AG08395 (cell line): ENCODE measurements at places on chromosomes 4 and X.

GRCh38 chrX:136827026-136827425 is 46.3 kb upstream of the ARHGEF6 start:
- DNase-seq = no peak

DNA sequence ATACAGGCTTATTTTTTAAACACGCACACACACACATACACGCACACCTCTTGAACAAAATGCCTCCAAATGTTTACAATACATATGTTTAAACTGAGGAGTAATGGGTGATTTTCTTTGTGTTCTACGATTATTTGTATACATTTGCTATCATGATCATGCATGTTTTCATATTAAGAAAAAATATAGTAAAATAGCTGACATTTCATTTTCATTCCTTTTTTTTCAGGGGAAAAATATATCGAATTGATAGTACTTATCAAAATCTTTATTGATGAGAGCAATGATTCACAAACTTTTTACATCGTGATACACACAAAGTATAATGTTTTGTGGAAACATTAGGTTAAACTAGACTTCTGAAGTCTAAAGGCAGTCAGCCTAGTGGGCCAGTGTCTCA is 618.9 kb downstream of the TECRL start:
- no peak for DNase-seq

DNA sequence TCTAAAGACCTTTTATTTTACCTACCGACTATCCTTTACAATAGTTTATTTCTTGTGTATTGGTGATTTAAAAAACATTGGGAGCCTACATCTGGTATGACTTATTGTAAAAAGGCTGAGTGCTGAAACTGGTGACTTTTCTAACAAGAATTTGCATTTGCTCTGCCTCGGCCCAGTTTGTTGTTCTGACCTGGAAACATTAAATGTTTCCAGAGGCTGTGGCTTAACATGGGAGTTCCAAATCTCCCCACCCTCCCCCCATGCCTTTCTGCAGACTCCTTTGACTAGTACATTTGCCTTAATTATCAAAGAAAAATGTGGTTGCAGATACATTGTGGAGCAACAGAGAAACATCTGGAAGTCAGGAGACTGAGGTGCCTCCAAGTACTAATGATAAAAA is 39.8 kb downstream of the SPCS3 start:
- DNase-seq = peak; percentile 88

GRCh38 chrX:140440876-140441275 is 64.0 kb downstream of the SOX3 start:
- no peak for DNase-seq

DNA sequence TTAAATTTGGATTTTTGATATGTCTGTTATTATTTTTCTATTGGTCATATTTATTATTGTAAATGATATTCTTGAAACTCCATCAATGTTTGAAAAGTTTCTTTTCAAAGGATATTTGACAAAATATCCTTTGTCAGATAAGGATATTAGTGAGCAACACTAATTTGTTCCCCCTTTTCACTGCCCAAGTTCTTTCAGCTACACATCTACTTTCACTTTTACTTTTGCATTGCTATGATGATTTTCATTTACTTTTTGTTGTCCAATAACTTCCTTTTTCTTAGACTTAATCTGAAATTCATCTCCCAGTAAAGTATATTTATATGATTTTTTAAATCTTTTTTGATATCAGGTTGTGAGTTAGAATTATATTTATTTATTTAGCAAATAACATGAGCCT is 542.3 kb upstream of the ADGRL3 start:
- no peak for DNase-seq

DNA sequence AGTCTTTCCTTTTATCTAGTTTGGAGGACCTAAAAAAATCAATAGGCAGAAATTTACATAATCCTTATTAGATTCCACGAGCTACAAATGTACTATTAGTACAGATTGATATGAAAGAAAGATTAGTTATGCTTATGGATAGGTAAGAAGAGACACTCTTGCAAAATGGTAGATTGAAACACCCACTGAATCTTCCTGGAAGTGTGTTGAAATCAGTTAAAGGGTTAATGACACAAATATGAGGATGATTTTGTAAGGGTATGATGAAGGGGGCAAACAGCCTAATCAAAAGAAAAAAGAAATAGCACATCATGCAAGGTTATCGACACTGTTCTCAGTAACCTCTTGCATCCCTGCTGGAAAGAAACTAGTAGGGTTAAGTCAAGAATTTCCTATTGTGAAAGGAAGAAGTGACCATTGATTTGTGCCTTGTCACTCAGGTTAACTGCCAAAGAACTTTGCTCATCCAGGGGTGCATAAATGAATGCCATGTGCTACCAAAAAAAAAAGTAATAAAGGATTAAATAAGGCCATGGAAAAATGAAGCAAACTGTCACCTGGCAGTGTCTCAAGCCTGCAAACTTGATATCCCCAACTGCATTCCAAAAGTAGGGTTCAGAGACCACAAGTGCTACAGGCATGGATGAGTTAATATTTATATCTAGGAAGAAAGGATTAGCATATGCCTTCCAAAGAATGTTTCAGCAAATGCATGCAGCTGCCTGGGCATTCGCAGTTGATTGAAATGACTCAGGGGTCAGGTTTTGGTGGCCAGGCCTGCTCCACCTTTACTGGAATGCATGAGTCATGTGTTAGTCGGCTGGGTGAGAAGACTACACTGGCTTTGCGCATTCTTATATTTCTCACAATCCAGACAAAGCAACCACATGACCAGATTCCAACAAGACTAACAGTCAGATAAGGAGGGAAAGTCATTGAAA is 78.3 kb upstream of the ATXN3L start:
- peak; percentile 96 for DNase-seq

DNA sequence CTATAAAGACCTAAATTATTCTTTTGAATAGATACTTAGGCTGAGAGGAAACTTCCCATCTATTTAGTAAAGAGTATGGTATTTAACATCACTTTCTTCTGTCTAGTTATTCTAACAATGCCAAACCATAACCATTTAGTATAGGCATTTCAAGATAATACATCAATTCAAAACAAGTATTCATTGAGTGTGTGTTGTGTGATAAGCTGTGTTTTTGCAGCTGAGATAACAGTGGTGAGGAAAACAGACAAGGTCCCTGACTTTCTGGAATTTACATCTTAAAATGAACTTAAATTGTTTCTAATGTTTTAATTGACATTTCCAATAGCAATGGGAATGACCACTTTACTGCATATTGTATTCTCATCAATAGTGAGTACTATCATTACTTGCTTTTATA is 22.4 kb upstream of the TSPAN5 start:
- no peak for DNase-seq

GRCh38 chr4:161581262-161582230 is 582.3 kb downstream of the FSTL5 start:
- peak; percentile 33 for DNase-seq

GRCh38 chr4:146398404-146398803 is 123.3 kb downstream of the SLC10A7 start:
- peak; percentile 22 for DNase-seq

DNA sequence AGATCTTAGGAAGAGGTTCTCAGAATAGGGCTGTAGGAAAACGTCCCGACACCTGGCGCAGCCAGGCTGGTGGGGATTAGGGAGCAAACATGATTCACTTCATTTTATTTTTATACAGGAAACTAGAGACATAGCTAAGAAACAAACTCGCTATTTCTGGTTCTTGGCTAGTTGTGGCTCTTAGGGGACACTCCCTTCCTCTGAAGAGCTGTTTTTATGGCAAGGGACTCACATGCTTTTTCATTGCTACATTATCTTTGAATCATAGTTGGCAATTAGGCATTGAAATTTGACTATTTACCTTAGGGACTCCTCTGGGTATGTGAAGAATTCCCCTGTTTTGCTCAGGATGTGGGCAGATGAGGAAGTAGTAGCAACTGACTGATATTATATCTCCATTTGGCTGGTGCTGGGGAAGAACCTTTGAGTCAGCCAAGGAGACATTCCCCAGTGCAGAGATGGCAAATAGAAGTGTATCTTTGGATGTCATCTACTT is 174.5 kb downstream of the SMIM20 start:
- peak; percentile 55 for DNase-seq

GRCh38 chr4:66704243-66704642 is 841.1 kb downstream of the CENPC start:
- DNase-seq = no peak

- no peak for DNase-seq
These were observed 404.6 kb upstream of the F9 start for GRCh38 chrX:139125916-139126315.

GRCh38 chr4:654871-655463 is 19.1 kb downstream of the ATP5ME start:
- no peak for DNase-seq

DNA sequence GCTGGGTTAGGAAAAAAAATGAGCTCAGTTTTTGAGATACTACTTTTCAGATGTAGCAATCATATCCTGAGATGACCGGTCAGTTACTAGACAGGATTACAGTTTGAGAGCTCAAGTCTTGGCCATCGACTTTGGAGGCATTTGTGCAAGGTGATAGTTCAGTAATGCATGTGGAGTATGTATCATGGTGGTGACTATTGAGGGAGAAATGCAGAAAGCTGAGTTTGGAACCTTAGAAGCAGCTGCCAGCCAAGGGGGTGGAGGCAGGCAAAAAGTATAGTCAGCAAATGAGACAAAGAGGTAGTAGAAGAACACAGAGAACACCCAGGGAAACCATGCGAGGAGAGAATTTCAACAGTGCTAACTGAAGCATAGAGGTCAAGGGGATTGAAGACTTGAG is 48.7 kb upstream of the SLC4A4 start:
- peak; percentile 71 for DNase-seq

DNA sequence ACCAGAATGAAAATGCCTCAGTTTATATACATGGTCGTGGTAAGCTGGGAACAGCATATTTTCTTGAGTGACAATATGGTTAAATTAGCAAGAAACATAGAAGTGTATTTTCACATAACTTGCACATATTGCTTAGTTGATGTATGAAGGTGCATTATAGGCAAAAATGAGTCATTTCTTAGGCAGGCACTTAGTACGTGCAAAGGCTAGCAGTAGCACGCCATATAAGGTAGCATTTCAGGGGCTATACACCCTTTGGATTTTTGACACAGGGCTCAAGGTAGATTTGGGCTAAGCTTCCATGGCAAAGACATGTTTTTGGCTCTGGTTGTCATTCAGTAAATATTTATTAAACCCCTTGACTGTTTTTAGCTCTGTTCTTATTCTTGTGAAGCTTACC is 33.1 kb downstream of the PCDH7 start:
- DNase-seq = no peak

GRCh38 chr4:145660064-145660463 is 19.9 kb upstream of the C4orf51 start:
- DNase-seq = no peak

DNA sequence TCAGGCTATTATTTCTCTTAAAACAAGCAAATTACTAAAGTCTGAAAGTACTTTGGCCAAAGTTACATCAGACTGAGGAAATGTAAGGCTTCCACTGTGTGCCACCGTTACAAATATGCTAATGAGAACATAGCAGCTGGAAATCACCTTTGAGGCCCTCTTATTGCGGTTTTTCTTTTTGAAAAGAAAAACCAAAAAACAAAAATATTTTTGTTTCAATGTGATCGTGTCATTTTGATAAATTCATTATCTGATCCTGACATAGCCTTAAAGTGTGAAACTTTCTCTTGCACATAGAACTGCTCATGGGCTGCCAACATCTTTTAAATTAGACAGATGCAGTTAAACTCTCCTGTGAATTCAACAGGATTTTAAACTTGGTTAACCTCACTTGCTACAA is 2.8 kb upstream of the TIFA start:
- no peak for DNase-seq

- no peak for DNase-seq
These were observed 465.5 kb upstream of the CTSO start for GRCh38 chr4:156419080-156419685.

- no peak for DNase-seq
These were observed 6.0 kb downstream of the DGKQ start for GRCh38 chr4:967113-968104.

DNA sequence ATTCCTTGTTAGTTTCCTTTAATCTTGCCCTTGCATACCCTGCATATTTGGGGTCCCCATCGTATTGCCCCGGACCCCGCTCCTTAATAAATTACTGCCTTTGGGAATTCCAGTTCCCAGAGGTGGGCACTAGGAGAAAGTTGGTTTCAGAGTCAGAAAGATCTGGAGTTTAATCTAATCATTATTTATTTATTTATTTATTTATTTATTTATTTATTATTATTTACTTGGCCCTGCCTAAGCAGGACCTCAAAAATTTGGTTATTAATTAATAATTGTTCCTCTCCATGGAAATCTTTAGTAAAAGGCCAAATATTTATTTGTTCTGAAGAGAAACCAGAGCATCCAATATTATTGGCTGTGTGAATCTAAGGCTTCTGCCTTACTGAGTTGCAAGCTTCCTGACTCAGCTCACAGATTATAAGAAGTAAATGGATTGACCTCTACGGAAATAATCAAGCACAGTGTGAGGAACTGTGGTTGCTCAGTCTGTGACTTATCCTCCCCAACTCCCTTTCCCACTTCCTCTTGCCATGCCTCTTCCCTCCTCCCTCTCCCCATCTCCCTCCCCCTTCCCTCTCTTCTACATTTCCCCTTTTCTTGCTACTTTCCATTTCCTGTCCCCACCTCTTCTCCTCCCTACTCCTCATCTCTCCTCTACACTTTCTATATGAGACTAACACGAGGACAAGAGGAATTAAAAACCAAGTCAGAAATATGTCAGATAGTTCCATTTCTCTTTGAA is 61.5 kb upstream of the AP1S2 start:
- no peak for DNase-seq

DNA sequence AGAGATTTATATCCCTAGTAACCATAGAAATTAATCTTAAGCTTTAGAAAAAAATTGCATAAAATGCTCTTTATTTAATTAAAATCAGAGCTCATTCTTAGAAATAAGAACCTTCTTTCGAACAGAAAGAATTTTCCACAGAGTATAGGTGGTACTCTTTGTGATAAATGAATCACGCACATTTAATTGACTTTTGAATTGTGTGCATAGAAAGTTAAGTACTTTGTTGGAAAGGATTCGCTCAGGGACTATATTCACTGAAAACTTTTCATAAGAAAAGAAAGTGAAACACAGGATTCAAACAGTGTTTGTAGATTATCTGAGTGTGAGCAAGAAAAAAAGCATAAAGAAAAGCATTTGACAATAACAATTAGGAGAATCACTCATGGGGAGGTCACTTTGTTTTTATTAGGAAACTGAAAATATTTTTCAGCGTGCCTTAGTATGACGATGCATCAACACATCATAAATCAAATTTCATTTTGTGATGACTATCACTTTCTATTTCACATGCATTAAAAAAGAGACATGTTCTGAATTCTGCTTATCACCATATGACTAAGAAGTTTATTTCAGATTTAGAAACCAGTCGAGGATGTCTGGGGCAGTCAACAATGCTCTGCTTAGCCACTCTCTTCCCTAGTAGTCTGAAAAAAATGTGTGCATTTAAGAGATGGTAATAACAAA is 49.5 kb downstream of the STX18 start:
- DNase-seq = peak; percentile 29

GRCh38 chr4:175614890-175615289 is 197.2 kb downstream of the GPM6A start:
- DNase-seq = no peak

DNA sequence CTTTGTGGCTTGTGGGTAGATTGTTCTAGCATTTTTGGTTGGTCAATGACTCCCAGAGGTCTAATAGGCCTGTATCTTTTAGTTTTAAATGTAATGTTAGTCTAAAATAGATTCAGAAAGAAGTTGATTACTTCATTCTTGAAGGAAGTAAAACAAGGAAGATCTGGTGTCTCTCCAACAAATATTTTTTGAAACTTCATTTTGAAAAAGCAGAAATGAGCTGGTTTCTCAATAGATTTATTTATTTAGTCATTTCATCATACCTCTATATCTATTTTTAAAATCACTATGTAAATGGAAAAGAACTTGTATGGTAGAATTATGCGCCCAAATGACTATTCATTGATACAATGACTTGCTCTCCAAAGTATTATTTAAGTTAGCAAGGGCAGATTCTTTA is 7.2 kb downstream of the HTR2C start:
- no peak for DNase-seq
